ENCODE measurements at places on chromosomes 2 and 18.

- no peak for DNase-seq
Observed at GRCh38 chr2:105645938-105646773, 98.6 kb upstream of the NCK2 start.

DNA sequence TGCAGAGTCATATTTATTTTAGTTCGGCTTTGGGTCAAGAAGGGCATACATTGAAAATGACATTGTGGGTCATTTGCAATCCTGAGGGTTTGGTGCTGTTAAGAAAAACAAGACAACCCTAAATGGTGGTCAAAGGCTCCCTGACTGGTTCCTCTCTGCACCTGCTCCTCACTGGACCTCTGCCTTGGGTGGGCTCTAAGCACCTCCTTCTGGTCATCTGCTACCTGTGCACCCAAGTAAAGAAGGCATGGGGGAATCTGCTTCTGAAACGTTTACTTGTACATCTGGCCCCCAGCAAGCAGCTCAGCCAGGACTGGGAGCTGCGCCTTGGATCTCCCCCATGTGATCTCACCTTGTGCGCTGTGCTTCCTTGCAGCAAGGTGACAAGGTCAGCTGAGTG lies 55.2 kb upstream of the MAL start:
- no peak for DNase-seq

GRCh38 chr2:20428717-20429490 lies 18.0 kb upstream of the RHOB start:
- peak; percentile 8 for DNase-seq

DNA sequence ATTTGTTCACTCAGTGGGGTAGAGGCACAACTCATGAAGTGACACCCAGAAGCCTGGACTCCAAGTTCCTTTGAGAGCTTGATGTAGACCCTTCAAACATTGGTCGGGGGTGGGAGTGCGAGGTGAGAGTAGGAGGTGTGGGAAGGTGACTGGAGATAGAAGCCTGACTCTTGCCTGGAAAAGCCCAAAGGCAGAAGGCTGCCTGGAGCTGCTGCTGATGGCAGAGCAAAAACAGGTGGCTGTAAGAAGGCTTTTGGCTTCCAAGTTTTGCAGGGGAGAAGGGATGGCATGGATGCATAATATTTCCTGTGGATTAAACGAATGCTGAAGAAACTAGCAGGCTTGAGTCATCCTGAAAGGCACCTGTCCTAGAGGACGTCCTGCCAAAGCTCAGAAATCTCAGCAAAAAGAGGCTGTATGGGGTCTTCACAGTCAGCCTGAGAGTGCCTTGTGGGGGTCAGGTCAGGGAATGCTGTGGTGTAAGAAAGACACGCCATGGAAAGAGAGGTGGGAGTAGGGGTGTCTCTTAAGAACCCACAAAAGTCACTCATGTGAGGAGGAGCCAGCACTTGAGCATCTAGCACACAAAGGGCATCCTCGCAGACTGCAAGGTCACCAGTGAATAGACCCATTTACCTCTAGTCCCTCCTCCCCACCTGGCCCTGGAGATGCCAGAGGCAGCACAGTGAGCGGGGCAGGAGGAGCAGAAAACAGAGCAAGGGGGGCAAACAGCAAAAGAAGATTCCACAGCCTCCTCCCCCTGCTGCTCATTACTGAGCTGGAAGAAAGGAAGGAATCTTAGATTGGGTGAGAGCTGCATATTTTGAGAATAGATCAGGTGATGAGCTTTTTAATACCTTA lies 37.5 kb downstream of the FASTKD2 start:
- no peak for DNase-seq

- no peak for DNase-seq
Observed at GRCh38 chr2:104969564-104969963, 68.3 kb upstream of the MRPS9 start.

- DNase-seq: no peak
Observed at GRCh38 chr2:38626326-38627035, 23.8 kb upstream of the HNRNPLL start.

DNA sequence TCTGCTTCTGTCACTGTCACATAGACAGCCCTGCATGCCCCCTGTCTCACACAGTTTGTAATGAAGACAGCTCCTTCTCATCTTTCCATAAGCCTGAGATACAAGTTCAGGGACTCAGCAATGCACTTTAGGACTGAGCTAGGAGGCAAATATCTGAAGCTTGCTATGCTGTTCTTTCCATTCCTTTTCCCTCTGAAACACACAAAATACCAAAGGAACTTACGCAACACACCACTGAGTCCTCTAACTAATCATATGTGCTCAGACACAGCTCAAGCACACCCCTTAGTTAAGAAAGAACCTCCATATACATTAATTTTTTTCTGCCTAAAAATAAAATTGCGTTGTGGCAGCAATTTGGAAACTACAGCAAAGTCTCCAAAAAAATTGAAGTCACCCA lies 17.9 kb downstream of the SERPINB8 start:
- no peak for DNase-seq

GRCh38 chr2:174802459-174802858 lies 38.2 kb upstream of the CHRNA1 start:
- no peak for DNase-seq

DNA sequence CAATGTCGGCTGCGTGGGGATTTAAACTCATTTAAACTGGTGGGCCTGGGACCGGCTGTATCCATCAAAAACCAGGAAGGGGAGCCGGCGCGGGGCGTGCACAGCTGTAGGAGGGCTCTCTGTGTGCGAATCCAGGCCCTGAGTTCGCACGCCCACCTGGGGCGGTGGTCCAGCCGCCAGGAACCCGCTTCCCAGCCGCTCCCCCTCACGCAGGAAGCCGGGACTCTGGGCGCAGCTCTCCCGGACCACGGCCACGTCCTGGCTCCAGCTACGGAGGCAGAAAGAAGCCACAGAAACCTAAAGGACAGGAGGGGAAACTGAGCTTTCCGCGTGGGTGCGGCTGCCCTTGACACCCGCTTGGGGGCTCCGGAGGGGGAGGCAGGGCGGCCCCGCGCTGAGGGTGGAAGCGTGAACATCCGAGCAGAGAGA lies 80.6 kb downstream of the GFPT1 start:
- DNase-seq: no peak

DNA sequence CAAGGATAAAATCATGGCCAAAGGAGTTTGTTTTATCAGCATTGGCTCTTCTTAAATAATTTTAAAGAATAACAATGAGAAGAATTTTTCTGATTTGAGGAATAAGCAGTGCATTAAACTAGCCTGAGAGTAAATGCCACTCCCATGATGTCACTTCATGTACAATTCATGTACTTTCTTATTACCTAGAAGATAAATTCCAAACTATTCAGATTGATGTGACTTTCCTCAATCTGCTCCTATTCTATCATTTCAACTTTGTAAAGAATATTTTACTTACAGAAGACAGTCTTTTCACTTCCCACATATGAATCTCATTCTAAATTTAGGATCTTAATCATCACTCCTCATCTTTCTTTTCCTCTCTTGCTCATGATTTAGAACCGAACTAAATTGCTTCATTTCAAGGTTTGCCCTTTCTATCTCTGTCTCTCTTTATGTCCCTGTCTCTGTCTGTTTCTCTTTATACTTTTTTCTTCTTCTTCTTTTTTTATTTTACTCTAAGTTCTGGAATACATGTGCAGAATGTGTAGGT lies 1142.0 kb upstream of the PIK3C3 start:
- DNase-seq: no peak

GRCh38 chr2:7706791-7707190 lies 789.6 kb downstream of the RNF144A start:
- no peak for DNase-seq

GRCh38 chr18:13511961-13512577 lies 214.3 kb downstream of the FAM210A start:
- no peak for DNase-seq

DNA sequence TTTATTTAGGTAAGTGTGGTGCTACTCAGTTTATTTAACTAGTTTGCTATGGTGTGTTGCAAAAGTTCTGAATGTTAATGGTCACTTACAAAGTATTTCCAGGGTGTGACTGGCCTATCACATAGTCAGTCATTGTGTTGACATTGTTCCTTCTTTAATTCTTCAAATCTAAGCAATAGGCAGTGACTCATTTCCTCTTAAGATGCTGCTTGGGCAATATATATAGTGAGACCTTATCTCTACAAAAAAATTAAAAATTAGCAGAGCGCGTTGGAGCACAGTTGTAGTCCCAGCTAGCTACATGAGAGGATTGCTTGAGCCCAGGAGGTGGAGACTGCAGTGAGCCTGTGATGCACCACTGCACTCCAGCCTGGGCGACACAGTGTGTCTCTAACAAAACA lies 5.8 kb upstream of the CCDC88A start:
- no peak for DNase-seq

DNA sequence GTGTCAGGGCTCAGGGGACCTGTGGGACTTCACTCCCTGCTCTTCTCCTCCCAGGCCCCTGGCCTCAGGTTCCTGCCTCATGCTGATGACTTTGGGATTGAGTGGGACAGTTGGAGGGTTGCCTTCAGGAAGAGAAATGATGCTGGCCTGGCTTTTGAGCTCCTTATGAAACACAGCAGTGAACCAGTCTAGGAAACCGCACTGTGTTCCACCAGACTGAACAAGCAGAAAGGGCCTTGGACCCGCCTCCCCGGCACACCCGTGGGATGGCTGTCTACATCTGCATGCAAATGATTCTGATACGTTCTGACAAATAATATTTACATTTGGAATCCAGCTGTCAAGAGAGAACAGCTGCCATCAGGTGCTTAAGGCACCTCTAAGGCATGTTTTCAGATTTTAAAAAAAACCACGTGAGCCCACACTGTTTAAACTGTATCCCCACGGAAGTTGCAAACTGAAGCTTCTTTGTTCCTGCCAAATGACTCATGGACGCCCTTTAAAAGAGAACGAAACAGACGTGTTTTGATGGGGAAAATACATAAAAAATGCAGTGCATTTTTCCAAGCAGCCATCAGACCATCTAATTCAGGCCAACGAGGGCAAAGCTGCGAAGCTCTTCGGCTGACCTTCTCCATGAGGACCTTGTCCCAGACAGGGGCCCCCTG lies 27.6 kb upstream of the ASAP2 start:
- DNase-seq: no peak

GRCh38 chr2:102678442-102678841 lies 59.1 kb downstream of the SLC9A2 start:
- DNase-seq: no peak

GRCh38 chr2:241550616-241551580 lies 7.6 kb upstream of the BOK start:
- DNase-seq: no peak

GRCh38 chr2:99911736-99912135 lies 230.7 kb downstream of the AFF3 start:
- no peak for DNase-seq

- DNase-seq: peak; percentile 16
Observed at GRCh38 chr2:70938586-70938950, 2.9 kb downstream of the ATP6V1B1 start.

GRCh38 chr2:223230352-223230751 lies 178.4 kb downstream of the KCNE4 start:
- no peak for DNase-seq

- DNase-seq: no peak
Observed at GRCh38 chr2:11458753-11459152, 7.2 kb downstream of the E2F6 start.

DNA sequence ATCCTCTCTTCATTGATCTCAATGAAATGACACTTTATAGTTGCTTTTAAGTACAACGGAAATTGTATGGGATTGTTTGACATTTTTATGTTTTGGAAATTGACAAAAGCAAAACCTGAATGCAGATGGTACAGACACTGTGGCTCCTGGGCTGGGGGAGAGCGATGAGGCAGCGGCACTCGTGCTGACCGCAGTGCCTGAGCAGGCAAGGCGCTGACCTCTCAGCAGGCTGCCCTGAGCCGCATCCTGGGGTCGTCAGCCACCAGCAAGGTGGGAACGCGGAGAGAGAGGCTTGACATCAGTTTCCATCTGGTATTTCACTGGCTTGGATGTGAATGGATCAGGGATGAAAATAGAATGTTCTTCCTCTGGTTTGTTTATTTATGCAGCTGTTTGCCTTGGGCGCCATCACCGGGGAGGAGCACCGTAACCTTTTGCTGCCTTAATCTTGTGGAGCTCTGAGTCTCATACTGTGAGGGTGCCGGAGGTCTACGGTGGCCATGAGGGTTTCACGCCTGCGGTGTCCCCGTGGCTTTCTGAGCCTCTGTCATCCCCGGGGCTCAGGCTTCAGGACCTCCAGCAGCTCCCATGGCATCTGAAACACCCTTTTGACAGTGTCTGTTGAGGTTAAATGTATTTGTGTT lies 94.8 kb upstream of the TPO start:
- no peak for DNase-seq

- no peak for DNase-seq
Observed at GRCh38 chr2:15579641-15580040, 12.0 kb upstream of the DDX1 start.

GRCh38 chr2:152559008-152559407 lies 158.3 kb downstream of the PRPF40A start:
- DNase-seq: no peak

- DNase-seq: no peak
Observed at GRCh38 chr2:72914206-72914559, 3.1 kb upstream of the EMX1 start.

GRCh38 chr2:239433777-239434403 lies 33.1 kb upstream of the HDAC4 start:
- DNase-seq: no peak

DNA sequence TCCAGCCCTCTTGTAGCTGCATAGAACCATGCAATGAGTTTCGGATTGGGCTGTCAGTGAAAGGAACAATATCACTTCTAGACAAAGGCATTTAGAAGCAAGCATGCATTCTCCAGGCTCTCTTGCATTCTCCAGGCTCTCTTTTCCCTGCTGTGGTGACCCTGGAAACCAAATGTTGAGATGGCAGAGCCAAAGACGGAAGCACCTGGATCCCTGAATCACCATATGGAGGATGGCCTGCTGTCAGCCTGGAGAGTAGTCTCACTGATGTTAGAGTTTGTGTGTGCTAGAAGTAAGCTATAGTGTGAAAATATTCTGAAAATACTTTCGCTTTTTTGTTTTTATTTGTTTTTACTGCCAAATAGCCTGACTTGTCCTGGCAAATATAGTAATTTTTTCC lies 203.9 kb downstream of the C1D start:
- DNase-seq: no peak

GRCh38 chr2:11542275-11542819 lies 8.5 kb downstream of the GREB1 start:
- DNase-seq: no peak

- no peak for DNase-seq
Observed at GRCh38 chr2:5290900-5291546, 401.2 kb upstream of the SOX11 start.

GRCh38 chr2:146246736-146247523 lies 1597.9 kb upstream of the ACVR2A start:
- no peak for DNase-seq

- no peak for DNase-seq
Observed at GRCh38 chr2:174112073-174112472, 136.3 kb downstream of the OLA1 start.
